ENCODE measurements at places on chromosomes 11 and 22.

DNA sequence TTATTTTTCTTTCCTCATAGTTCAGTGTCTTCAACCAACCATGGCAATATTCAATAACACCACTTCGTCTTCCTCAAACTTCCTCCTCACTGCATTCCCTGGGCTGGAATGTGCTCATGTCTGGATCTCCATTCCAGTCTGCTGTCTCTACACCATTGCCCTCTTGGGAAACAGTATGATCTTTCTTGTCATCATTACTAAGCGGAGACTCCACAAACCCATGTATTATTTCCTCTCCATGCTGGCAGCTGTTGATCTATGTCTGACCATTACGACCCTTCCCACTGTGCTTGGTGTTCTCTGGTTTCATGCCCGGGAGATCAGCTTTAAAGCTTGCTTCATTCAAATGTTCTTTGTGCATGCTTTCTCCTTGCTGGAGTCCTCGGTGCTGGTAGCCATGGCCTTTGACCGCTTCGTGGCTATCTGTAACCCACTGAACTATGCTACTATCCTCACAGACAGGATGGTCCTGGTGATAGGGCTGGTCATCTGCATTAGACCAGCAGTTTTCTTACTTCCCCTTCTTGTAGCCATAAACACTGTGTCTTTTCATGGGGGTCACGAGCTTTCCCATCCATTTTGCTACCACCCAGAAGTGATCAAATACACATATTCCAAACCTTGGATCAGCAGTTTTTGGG is at the start of gene OR51T1:
Gene OR51T1, plus strand, starts transcription at position 41 of the 641 bp plus-strand sequence. Its CDS starts 0 bp downstream, at position 41.
- DNase-seq, result peak; percentile 42

- DNase-seq, result no peak
Measured at GRCh38 chr22:31825513-31825912, 71.7 kb downstream of the DEPDC5 start.

DNA sequence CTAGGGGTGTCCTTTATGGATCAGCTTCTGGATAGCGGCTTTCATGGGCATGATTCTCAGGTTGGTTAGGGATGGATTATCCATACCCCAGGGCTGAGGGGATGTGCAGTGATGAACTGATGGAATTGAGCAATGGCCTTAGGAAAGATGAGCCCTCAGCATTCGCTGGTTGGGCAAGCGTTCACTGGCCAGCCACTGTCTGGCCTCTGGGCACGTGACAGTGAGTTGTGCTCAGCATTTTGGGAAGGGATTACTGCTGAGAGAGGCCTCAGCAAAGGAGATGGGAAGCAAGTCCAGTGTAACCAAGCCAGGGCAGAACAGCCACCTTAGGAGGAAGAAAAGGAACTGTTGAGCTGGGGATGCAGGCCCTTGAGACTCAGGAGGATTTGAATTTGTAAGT is 17.4 kb downstream of the UBASH3B start:
- no peak for DNase-seq

GRCh38 chr11:103544874-103545273 is 435.6 kb downstream of the DYNC2H1 start:
- no peak for DNase-seq

DNA sequence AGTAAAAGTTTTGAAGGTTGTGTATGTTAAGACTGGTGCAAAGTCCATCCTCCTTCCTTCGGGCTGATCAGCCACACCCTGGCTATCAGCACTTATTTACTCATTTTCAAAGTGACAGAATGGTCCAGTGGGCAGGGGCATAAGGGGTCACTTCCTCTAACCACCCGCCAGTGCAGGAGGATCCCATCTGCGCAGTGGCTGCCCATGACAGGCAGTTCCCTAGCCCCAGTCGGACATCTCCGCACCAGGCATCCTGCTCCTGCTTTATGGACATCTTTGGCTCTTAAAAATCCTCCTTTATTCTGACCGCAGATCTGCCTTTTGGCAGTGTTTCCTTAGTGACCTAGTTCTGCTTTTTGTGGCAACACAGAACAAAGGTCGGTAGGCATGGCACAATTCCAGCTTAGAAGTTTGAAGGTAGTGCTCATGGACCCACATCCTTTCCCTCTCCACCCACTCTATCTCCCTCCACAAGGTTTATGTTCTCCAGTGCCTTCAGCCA is 55.9 kb downstream of the BMAL1 start:
- DNase-seq, result no peak

DNA sequence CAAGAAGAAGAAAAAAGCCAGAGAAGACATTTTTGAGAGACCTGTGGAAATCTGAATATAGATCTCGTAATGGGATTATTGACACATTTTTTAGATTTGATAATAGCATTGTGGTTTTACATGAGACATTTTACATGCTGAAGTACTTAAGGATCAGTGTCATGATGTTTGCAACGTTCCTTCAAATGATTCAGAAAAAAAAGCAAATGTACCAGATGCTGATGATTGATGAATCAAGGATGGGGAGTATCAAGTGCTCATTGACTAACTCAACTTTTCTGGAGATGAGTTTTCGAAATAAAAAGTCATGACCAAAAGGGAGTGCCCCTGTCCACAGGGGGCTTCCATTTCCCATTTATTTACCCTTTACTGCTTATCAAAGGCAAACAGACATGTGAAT is 207.0 kb upstream of the SORL1-AS1 start:
- DNase-seq, result no peak

DNA sequence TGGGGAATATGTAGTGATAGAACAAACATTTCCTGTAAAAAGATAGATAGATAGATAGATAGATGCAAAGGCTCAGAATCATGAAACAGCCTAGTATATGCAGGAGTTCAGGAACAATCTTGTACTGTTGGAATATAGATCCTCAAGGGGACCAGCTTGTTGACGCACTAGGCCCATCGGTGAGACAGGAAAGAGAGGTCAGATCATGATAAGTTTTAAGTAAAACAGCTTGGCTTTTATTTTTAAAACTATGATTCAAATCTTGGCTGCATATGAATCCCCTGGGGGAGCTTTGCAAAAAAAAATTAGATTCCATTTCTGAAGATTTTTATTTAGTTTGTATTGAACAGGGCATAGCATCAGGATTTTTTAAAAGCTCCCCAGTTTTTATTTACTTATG is 185.8 kb downstream of the TRPC6 start:
- no peak for DNase-seq

- DNase-seq, result no peak
Measured at GRCh38 chr22:19546680-19547079, 22.5 kb upstream of the CLDN5 start.

DNA sequence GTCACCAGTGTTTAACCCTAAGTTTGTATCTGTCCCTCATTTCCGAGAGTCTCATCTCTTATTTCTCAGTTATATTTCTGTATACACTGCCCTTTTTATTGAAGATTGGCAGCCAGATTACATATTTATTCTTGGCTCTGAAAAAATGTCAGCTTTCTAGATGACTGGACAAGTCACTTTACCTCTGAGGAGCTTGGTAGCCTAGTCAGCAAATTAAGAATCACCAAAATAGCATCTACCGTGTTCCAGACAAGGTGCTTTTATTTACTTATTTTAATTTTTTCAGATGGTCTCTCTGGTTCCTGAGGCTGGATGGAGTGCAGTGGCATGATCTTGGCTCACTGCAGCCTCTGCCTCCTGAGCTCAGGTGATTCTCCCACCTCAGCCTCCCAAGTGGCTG is 5.6 kb upstream of the RBM4 start:
- DNase-seq, result no peak

- no peak for DNase-seq
Measured at GRCh38 chr11:67667490-67668191, 6.8 kb downstream of the ALDH3B2 start.

- no peak for DNase-seq
Measured at GRCh38 chr22:36612458-36612857, 83.5 kb upstream of the EIF3D start.

DNA sequence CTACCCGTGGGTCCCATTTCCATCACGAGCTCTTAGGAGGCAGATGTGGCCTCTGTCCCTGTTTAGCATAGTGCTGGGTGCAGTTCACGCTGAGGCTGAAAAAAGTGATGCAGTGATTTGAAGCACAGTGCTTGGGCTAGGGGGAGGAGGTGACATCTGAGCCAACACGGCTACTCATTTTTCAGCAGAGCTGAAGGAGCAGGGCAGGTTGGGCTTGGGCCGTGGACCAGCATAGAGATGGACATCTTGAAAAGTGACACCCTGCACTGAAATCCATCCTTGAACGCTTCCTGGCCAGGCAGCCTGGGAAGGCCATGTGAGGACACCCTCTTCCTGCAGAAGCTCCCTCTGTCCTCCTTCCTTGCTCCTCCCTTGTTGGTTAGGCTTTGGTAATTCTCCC is 66.4 kb downstream of the ADAMTS15 start:
- DNase-seq, result no peak

DNA sequence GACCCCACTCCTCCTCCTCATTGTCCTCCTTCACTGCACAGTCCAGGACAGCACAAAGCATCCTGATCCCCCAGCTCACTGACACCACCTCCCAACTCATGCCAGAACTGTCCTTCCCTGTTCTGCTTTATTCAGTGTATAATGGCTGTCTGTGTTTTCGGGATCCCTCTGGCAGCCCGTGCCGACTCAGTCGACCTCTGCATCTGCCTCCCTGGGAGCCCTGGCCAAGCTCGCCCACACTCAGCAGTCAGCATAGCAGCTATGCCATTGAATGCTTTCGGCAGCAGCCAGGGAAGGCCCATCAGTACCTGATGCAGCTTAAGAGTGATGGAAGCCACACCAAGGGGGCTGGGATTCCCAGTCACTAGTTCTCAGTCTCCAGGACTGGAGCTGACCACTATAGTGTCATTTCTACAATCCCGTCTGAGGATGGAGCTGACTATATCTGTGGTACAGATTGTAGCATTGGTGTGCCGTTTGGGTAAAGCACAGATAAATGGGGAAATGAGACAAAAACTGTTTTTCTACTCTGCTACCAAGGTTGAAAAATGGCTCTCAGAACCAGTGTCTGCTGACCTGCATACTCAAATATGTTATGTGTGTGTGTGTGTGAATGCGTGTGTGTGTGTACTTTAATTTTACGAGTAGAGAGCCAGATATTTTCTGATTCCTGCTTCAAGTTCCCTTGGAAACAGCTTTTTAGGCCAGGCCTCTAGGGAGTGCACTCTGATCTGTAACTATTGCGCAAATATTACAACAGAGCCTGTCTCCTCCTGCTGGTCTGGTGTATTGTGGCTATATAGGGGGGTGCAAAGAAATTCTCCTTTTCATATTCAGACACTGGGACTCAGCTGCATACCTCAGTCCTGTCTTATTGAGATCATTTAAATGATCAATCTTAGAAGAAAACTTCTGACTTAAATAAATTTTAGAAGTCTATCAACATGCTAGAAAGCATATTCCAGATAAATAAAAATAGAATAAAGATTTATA is 78.8 kb upstream of the TOP3B start:
- peak; percentile 30 for DNase-seq

DNA sequence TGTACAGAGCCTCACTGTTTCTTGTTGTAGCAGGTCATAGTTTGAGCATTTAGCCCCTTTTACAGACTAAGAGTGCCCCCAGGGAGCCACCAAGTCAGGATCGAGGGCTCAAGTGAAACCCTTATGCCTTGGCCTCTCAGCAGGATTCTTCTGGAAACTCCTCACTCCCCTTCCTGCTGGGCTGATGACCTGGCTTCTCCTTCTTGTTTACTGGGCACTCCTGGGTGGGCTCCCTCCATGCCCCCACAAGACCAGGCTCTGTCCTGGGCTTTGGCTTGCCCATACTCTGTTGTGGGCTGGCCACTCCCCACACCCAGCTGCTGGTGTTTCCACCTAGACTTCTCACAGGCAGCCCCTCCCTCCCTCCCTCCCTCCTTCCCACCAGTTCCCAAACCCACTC is 69.6 kb downstream of the MED15 start:
- no peak for DNase-seq

- DNase-seq, result no peak
Measured at GRCh38 chr22:37544955-37545702, 15.2 kb upstream of the CDC42EP1 start.

DNA sequence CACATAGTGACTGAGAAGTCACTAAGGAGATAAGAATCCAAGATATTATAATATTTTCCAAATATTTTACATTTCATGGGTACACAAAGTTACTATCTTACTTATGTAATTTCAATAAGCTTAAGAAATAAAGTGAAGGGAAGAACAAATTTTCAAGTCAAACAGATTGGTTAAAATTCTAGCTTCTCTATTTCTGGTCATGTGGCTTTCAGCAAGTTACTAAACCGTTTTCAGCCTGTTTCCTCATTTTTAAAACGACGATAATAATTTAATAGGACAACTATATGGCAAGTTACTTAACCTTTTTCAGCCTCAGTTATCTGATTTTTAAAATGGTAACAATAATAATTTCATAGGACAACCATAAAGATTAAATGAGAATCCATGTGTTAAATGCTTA is 15.6 kb downstream of the DCUN1D5 start:
- no peak for DNase-seq

GRCh38 chr11:1197886-1198560 is 24.8 kb upstream of the MUC5B start:
- no peak for DNase-seq

DNA sequence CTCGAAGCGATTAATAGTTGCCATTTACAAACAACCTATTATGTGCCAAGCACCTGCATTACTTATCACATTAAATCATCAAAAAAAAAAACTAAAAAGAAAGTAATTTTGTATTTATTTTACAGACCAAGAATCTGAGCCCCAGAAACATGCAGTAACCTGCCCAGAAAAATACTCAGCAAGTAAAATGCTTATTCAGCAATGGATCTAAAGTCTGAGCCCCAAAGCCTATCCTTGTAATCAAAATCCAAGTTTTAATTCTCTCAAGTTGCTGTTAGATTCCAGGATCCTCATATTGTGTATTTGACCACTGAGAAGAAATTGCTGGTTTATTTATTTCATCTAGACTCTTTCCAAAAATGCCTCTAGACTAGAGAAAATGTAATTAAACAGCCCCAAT is 783.3 kb upstream of the API5 start:
- DNase-seq, result no peak
